Effector memory CD4-positive, alpha-beta T cell (primary cell): ENCODE measurements at places on chromosomes 2 and 18.

GRCh38 chr2:136211701-136212100 lies 93.8 kb upstream of the CXCR4 start:
- no peak for DNase-seq

GRCh38 chr2:235709969-235710879 lies 216.4 kb downstream of the AGAP1 start:
- no peak for DNase-seq

DNA sequence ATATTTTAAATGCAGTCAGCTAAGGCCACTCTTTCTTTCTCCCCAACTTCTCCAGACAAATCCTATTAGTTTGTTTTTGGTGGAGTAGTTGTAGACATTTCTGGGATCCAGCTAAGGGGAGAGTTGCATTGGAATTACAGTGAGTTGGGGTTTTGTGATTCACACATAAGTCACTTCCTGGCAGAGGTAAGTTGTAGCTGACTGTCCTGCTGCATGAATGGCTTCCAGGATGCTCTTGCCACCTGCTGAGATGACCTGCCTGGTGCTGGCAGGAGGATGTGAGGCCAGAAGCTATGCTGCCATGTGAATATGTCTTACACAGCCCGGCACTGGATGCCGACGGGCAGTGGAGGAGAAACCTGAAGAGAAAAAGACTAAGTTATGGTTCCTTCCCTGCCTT lies 243.7 kb downstream of the TDRD15 start:
- DNase-seq = no peak

GRCh38 chr2:233853883-233854240 lies 473 bp downstream of the HJURP start:
- no peak for DNase-seq

- DNase-seq = no peak
Observed at GRCh38 chr18:68083131-68083530, 566.6 kb upstream of the DSEL start.

- DNase-seq = no peak
Observed at GRCh38 chr2:172664766-172665165, 70.9 kb upstream of the RAPGEF4 start.

DNA sequence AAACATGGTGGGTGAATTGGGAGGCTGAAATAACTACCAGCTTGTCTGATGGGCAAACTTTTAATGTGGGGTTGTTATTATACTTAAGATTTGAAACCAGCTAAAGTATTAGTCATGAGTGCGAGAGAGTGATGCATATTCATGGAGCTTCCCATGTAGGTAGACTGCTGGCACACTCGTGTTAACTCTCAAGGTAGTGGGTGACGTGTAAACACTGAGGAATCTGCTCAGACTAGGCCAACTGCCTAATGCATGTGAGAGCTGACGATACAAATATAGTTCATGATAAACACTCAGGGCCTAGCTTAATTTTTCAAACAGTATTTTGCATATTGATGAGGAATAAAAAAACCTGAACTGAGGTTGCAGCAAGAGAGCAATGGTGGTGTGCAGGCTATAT lies 1165.7 kb upstream of the PIK3C3 start:
- DNase-seq = no peak

DNA sequence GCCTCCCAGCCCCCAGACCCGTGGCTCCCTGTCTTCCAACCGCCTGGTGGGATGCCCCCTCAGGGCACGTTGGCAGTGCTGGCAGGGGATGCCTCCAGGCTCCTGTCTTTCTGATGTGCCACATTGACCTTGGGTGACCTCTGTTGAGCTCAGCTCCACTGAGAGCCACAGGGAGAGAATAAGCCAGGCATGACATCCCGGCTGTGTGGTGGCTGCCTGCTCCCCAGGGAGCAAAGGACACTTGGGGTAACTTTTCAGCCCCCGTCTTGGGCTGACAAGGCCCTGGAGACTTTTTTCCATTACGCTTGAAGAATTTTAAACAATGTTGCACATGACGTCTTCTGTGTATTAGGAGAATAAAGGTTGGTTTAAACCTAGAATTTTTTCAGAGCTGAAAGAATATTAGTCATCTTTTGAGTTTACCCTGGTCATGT lies 246.0 kb downstream of the TSN start:
- DNase-seq = no peak

DNA sequence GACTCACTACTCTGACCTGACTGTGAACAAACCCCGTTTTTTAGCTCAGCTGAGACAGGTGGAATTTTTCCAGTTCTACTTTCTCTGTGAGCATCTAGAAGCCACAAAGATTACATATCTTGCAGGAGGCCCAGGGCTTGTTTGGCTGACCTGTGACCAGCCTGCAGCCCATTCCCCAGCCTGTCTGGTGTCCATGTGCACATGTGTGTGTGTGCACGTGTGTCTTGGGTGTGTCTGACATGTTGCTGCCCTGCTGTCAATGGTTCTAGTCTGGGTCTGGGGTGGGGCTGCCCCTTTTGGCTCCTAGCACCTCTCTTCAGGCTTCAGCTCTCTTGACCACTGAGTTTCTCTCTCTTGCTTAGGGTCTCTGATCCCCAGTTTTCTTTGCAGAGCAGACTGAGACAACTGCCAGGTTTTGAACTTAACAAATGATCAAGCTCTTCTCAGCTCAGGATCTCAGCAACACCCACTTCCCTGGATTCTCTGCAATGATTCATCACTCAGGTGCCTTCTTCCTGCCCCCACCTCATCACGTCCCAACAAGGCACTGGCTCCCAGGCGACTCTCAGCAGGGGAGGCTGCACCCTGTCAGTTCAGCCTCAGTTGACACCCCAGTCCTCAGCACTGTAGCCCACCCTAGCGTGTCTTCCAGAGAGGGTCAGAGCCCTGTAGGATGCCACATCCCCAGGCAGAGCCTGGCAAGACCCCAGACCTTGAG lies 130.3 kb downstream of the CELF4 start:
- DNase-seq = no peak
